T-cell (primary cell): ENCODE measurements at places on chromosomes 1 and 21.

- DNase-seq, result no peak
These were observed at the start of gene PADI3 for GRCh38 chr1:17248781-17249180. PADI3 (plus strand) TSS chr1:17249098; CDS start chr1:17249138, 40 bp downstream.

DNA sequence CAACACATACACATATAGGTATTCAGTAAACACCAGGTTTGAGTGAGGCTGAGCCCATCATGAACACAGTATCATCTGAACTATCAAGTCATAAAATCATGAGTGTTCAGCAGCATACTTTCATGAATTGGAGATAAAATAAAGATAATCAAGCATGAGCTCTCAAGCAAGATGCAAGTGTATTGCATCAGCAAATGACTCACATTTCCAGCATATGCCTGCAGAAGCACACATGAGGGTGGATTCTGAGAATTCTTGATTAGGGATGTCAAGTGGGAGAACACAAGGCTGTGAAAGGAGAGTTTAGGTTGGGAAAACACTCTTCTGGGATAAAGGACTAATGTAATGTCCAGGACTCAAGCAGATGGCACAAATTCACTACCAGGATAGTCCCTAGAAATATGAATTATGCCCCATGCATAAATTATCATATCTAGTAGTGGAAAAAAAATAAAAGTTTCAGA lies 299.2 kb downstream of the SRGAP2C start:
- no peak for DNase-seq

DNA sequence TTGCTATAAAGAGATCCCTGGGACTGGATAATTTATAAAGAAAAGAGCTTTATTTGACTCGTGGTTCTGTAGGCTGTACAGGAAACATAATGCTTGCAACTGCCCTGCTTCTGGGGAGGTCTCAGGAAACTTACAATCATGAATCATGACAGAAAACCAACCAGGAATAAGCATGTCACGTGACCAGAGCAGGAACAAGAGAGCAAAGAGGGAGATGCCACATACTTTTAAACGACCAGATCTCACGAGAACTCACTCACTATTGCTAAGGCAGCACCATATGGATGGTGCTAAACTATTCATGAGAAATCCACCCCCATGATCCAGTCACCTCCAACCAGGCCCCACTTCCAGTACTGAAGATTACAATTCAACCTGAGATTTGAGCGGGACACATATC lies 49.8 kb upstream of the RCC1 start:
- no peak for DNase-seq

- DNase-seq, result no peak
These were observed 1.3 kb downstream of the WDR47 start for GRCh38 chr1:109040627-109040988.

GRCh38 chr1:25550683-25551310 lies 7.4 kb downstream of the LDLRAP1 start:
- DNase-seq, result no peak

DNA sequence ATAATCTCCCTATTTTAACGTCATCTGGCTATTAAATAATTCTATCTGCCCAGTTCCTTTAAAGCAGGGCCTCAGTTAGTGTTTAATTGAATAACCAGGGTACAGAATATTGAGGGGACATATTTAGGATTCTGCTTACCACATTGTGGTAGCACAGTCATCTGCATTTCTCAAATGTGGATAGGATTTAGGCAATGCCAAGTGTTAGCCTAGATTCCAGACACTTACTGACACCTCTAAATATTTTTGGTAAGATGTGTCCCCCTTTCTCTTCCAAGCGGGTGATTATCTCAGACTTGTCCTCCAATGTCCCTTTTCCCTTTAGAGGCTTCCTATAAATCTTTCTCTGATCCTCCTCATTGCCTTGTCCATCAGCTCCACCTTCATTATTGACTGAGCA lies 160.8 kb upstream of the HOOK1 start:
- DNase-seq, result no peak

DNA sequence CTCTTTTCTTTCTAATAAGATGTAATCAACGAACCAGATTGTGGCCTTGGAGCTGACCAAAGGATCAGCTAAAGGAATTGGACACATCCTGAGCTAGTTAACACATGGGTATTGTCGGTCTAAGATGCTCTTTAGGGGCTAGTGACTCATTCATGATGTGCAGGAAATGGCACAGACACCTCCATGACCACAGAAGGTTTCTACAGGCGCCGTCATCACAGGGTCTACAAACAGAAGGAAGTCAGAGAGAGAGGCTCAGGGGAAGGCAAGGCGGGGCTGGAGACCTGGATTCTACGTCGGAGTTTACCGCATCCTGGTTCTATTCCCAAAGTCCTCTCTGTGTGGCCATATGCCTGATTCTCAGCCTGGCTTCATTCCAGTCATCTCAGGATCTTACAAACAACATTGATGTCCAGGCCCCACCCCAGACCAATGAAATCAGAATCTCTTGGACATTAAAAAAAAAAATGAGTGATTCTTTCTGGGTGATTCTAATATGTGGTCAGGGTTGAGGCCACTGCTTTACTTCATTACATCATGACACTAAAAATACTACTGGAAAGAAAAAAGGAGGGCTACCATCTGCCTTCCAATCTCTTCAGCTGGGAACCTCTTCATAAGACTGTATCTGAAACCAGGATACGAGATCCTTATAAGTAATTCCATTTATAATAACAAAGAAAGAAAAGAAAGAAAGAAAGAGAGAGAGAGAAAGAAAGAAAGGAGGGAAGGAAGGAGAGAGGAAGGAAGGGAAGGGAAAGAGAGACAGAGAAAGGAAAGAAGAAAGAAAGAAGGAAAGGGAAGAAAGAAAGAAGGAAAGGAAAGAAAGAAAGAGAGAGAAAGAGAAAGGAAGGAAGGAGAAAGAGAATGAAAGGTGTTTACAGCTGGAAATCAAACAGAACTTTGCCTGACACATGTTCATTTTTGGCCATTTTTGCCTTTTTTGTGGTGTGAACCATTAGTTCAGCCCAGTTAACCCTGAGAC lies 11.6 kb upstream of the KCNJ15 start:
- DNase-seq, result peak; percentile 30

GRCh38 chr1:63408331-63408730 lies 40.9 kb downstream of the ALG6 start:
- DNase-seq, result no peak

DNA sequence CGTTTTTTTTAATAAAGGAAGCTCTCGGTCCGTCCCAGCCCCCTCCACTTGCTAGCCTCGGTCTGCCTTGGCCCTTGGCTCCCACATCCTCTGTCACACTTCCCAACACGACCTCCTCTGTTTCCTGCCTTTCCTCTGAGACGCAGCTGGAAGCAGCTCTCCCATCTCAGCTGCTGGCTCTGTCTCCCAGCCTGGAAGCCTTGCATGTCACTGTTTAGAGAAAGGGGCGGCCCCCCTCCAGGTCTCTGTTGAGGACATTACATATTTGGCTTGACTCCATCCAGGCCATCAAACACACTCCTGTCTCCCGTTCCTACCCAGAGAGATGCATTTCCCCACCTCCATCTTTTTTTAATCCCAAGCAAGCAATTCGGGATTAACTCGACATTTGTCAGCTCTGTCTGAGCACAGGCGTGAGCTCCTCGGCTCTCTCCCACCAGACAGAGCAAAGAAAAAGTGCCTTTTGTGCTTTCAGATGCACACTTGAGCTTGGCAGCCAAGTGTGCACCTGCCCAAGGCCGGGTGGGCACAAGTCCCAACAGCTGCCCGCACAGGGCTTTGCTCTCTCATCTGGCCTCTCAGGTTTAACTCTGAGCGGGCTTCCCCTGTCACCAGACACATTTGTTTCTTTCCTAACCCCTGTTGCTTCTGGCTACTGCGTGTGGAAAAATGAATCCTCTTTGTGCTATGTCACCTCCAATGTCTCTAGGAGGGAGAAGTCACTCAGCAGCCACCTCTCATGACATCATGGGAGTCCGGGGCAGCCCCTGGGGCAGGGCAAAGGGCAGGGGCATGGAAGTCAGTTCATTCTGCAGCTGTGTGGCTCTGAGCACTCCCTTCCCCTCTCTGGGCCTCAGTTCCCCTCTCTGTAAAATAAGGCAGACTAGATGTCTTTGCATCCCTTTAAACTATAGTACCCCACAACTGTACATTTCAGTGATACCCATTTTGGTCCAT lies 108.3 kb downstream of the KCND3 start:
- no peak for DNase-seq

GRCh38 chr1:40030528-40031135 lies 9.9 kb upstream of the CAP1 start:
- DNase-seq, result no peak

GRCh38 chr1:39720094-39720999 lies 18.3 kb upstream of the PPIE start:
- DNase-seq, result no peak

DNA sequence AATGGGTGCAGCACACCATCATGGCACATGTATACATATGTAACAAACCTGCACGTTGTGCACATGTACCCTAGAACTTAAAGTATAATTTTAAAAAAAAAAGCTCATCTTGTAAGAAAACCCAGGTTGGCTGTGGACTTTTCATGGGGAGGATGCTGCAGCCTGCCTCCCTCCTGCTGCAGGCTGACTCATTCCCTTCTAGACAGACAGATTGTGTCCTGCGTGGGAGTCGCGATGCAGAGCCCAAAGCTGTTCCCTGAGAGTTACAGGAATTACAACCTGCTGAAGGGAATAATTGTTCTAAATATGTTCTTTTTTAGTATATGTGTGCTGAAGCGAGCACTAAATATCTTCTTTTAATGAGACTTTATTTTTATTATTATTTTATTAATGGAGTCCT lies 93.2 kb downstream of the TBX19 start:
- no peak for DNase-seq

DNA sequence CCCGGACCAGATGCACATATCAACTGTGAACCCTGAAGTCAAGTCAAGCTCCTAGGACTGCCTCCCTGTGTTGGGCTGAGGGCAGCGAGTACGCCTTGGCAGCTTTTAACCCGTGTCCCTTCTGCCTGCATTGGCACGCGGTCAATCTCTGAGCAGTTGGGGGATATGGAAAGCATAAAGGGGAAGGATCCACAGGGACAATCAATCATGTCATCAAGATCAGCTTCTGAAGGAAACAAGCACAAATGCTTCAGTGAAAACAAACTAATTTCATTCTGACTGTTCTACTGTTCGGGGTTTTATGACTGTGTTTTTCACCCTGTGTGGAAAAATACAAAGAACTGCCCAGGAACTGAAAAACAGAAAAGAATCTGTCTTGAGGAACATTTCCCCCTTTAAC lies 106.2 kb downstream of the RUNX1 start:
- DNase-seq, result no peak

DNA sequence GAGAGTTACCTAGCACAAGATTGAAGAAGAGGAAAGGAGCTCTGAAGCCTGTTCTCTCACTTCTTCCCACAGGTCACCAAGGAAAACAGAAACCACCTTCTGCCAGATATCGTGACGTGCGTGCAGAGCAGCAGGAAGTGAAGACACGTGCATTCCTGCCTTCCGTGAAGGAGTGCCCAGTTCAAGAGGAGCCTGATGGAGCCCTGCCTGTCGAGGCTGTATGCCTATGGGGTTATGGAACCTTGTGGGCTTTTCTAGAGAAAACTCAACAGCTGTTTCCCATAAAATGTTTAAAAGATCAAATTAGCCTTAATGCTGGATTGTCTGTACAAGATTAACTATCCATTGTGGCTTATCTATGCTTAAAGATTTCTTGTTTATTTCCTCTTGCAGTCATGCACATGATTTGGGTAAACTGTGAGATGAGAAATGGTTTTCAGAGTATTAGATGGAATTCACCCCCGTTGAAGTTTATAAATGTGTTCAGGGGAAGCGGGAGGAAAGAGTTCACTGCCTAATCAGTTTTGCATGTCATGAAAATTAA lies 27.8 kb downstream of the NTPCR start:
- no peak for DNase-seq

- no peak for DNase-seq
These were observed 53.3 kb upstream of the QSOX1 start for GRCh38 chr1:180101411-180101810.

- DNase-seq, result peak; percentile 82
These were observed 38.8 kb downstream of the HLCS start for GRCh38 chr21:36927719-36928117.

DNA sequence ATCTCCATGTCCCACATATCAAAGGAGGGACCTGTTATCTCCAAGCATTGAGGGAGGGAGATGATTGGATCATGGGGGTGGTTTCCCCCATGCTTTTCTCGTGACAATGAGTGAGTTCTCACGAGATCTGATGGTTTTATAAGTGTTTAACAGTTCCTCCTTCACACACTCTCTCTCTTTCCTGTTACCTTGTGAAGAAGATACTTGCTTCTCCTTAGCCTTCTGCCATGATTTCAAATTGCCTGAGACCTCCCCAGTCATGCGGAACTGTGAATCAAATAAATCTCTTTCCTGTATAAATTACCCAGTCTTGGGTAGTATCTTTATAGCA lies 91.6 kb downstream of the DDAH1 start:
- DNase-seq, result no peak

- DNase-seq, result no peak
These were observed 67.0 kb downstream of the RGS18 start for GRCh38 chr1:192225266-192225665.

DNA sequence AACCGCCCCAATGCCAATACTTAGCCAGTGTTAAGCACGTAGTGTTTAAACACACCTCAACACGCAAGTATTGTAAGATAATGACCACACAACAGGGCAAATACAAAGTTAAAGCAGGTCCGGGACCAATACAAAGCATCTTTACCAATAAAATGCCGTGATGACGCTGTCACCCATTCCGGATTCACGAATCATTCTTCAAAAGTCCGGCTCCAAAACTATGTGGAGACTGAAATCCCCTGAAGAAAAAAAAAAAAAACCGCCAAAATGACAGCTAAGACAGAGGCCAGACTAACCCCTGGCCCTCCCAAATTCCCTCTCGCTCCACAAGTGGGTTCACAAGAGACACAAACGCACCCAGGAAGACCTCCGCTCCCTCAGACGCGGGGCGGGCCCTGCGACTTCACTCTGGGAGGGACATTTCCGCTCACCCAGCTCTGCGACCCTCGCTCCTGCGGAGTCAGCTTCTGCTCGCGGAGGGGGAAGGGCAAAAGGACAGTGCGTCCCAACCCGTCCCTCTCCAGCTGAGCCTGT lies 625 bp upstream of the DARS2 start:
- DNase-seq, result no peak

DNA sequence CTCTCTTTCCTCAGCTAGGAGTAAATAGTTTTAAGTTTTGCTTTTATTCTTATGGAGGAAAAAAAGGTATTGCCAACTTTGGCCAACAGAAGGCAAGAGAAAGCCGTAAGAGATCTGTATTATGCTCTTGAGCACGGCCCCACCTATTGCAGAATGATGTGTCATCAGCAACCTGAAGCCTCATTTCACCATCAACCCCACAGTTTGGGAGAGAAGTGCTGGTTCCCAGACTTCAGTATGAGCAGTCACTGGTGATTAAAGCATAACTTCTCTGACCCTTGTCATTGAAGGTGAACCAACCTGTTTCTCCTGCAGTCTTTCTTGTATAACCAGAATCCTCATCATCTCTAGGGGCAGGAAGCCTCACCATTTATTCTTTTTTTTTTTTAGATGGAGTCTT lies 100.2 kb downstream of the SIPA1L2 start:
- no peak for DNase-seq

- no peak for DNase-seq
These were observed 75.4 kb downstream of the CACHD1 start for GRCh38 chr1:64545118-64545843.
